ENCODE measurements at places on chromosomes 11 and 22.

DNA sequence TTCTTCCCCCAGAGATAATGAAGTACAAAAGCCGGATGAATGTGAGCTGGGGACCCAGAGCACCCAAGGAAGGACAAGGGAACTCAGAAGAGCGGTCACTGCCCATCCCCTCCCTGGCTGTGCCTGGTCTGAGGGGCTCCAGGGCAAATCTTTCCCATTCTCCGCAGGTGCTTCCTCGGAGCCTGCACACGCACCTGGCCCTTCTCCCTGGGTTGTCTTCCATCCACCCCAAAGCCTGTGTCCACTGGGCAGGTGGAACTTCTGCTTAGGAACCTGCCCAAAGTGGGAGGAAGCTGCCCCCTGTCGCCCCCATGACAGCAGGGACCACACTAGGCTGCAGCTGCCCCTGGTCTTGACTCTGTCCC is 121.0 kb upstream of the FGF3 start:
- DNase-seq: no peak

DNA sequence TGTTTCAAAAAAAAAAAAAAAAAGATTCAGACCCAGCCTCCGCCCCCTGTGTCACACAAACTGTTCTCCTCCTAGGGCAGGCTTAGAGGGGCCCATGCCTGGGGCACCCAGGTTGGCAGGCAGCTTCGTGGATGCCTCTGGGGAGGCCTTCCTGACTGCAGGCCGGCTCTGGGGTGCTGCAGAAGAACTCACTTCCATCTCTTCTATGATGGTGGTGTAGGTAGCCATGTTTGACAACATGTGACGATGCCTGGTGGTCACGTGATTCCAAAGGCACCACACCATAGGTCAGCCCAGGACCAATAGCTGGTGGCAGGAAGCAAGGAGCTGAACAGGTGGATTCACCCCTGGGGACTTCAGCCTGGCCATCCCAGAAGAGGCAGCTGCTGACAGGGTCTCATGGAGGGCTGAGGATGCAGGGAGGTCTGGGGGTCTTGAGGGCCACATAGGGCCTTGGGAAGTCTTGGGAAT is 24.1 kb upstream of the CELSR1 start:
- no peak for DNase-seq

GRCh38 chr11:77669848-77670511 is 32.4 kb upstream of the CLNS1A start:
- DNase-seq: no peak

- DNase-seq: no peak
Measured at GRCh38 chr11:121844016-121844415, 272.0 kb downstream of the BLID start.

DNA sequence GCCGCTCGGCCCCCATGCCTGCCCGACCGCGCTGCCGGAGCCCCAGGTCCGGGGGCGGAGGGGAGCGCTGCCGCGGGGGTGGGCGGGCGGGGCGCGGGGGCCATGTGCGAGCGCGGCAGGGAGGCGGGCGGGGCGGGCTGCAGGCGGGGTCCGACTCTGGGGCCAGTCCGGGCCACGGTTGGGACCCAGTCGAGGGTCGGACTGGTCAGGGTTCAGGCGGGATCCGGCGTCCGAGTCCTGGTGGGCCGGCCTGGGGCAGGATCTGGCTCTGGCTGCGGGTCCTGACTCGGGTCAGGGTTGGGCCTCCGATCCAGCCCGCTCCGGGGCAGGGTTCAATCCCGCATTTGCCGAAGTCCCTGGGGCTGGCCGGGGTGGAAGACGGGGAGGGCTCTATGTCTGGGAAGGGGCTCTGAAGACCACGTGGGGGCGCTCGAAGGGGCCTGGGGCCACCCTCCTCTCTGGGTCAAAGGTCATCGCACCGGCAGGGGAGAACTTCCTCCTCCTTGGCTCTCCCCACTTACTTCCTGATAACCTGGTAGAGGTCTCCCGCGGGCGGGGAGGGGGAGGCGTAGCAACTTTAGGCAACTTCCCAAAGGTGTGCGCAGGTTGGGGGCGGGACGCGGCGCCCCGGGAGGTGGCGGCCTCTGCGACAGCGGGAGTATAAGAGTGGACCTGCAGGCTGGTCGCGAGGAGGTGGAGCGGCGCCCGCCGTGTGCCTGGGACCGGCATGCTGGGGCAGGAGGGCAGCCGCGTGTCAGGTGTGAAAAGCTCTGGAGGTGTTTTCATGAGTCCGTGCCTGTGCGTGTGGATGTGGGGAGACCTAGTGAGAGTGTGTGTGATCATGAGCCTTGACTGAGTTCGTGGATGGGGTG is 603 bp downstream of the ESRRA start:
- DNase-seq: peak; percentile 51

GRCh38 chr22:50683086-50683993 is 10.7 kb downstream of the SHANK3 start:
- no peak for DNase-seq

DNA sequence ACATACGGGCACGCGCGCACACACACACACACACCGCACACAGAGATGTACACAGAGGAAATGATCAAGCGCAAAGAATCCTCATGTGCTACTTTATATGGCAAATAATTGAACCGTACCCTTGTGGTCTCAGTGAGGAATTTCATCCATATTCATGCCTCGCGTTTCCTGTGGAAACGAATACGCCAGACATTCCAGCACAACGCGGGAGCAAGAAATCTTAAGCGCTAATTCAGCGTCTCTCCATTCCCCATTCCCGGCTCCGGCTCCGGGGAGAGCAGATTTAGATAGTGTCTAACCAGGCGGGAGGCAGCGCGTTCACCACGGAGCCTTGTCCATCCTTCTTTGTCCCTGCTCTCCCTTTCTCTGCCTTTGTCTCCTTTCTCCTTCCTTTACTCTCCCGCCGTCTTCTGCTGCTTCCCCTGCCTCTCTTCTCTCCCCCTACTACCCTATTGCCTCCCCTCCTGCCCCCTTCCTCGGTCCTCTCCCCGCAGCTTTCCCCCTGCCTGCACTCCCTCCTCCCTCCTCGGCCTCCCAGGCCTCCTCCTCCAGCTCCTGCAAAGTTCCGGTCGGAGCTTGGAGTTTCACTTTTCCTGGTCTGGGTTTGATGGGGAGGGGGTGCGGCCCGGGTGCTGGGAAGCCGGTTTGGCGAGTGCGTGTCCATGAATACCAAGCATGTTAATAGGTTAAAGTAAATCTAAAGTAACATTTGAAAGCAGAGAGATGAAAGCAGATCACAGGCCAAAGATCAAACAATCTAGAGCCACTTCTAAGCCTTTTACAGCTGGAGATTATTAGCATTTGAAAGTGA is 579.3 kb downstream of the BUD13 start:
- no peak for DNase-seq

GRCh38 chr11:32152216-32152615 is 61.3 kb downstream of the RCN1 start:
- DNase-seq: no peak

DNA sequence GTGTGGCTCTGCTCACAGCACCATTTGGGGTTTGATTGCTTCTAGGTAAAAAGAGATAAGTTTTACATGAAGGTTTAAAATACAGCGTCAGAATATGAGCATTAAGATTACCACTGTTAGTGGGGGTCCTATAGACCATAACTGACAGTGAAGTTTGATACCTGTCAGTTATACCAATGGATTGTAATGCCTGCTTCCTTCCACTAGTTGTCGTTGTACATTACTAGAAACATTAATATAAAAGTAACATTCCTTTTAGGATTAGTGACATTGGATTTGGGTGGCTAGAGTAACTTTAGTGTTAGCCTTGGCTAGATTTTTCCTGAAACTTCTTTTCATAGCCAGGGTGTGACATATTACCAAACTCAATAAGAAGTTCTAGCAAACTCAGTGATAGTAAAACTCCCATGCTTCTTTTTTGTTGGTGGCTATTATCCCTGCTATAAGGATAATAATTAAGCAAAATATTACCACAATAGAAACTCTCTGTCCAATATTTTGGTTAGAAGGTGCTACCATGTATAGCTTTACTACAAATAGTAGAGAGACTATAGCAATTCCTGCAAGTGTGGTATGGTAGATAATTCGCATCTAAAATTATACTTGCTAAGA is 57.1 kb downstream of the FAM181B start:
- DNase-seq: no peak

- DNase-seq: no peak
Measured at GRCh38 chr22:45731041-45731797, 59.6 kb downstream of the ATXN10 start.

- no peak for DNase-seq
Measured at GRCh38 chr11:62774407-62774806, 3.2 kb downstream of the TAF6L start.

DNA sequence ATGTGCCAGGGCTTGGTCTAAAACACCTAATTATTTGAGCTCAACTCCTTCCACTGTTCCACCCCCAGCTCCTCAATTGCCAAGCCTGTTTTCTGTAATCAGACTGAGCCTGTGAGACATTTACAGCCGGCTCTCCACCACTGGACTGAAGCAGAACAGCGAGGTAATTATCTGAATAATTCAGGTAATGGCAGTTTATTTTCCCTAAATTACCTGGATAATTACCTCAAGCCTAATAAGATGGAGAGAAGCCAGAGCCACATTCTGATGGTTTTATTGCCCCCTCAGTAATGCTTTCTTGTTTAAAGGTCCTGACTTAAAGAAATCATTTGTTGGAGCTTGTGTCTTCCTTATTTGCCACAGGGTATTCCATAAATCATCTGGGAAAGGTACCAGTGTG is 64.2 kb downstream of the FZD4 start:
- no peak for DNase-seq

GRCh38 chr22:24681236-24681635 is 78.2 kb downstream of the GGT1 start:
- no peak for DNase-seq

DNA sequence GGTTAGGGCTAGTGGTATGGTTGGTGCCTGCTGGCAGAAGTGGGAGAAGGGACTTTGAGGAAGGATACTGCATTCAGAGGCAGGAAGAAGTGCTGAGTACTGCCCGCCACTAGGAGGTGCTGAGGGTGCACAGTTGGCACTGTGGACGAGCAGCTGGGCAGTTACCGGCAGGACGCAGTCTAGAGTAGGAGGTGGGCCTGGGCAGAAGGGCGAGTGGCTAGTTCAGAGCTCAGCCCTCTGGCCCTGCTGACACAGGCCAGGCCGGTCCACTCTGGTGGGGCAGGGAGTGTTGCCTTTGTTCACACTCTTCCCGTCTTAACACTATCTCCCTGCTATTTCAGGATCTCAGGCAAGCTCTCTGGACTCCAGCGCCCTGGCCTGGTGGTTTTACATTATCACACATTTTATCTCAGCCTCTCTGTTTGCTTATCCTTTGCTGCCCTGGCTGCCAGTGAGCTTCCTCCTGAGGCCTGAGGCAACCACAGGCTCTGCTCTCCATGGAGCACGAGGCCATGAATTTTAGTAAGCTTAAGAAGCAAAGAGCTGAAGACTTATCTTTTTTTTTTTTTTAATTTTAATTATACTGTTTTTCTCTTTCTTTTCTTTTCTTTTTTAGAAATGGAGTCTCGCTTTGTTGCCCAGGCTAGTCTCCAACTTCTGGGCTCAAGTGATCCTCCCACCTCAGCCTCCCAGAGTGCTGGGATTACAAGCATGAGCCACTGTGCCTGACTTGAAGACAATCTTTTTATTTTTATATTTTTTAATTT is 26.9 kb downstream of the SNAP29 start:
- no peak for DNase-seq

DNA sequence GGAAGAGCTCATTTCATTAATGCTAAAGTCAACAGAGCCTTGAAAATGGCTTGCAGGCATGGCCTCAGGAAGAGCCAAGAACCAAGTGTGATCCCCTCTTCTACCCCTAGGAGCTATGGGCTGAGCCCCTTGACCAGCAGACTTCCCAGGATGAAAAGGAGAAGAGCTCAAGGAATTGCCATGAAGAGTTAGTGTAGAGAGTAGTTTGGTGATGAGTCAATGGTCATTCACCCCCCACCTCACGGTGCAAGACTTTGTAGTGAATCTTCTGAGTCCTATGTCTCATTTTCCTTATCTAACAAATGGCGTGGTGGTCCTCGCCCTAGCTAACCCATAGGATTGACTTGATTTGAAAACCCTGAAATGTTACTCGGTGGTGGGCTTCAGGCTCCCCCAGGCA is 422.4 kb upstream of the CADM1 start:
- no peak for DNase-seq

GRCh38 chr22:28570696-28571373 is 108.8 kb downstream of the TTC28 start:
- no peak for DNase-seq

GRCh38 chr11:104095791-104096190 is 59.4 kb downstream of the DDI1 start:
- no peak for DNase-seq

DNA sequence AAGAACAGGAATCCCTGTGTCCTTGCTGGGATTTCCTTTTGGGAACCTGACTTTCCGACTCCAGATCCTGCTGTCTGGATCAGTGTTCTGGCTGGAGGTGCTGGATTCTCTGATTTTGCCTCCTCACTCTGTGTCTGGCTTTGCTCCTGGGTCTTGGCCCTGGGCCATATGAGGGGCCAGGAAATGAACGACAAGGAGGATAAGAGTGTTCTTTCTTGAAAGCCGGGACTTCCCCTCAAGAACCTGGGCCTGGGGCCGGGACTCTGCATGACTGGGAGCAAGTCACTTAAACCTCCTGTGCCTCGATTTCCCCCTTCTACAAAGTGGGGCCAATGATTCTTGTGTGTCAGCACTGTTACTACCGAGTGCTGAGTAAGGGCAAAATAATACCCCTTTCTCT is 2.9 kb upstream of the MYO7A start:
- no peak for DNase-seq

GRCh38 chr11:33723238-33723881 is 12.9 kb downstream of the CD59 start:
- DNase-seq: no peak

DNA sequence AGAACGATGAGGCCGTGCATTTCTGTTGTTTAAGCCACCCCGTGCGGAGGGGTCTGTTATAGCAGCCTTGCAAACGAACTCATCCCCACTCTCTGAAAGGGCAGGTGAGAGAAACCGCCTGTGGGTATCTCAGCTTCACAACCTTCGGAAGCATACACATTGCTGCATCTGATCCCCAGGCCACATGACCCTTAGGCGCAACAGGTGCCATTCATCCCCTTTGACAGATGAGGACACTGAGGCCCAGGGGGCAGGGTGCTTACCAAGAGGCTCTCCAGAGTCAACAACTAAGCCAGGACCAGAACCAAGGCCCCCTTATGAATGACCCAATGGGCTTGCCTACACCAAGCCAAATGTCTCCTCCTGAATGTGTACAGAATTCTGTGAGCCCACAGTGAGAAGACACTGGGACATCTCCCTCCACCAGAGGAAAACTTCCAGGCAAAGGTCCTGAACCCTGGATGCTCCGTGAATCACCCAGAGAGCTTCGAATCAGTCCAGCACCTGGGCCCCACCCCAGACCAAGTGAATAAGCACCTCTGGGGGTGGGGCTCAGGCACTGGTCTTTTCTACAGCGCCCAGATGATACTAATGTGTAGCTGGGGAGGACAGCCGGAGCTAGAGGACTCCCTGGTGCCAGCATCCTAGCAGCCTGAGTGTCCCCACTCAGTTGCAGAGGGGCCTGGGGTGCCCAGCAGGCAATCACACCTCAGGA is 83.2 kb downstream of the BUD13 start:
- DNase-seq: no peak

- peak; percentile 36 for DNase-seq
Measured at GRCh38 chr11:1573077-1573902, 1.2 kb upstream of the DUSP8 start.

- DNase-seq: no peak
Measured at GRCh38 chr22:23129149-23129548, 12.6 kb downstream of the RSPH14 start.
